ENCODE measurements at places on chromosomes 3 and 15.

GRCh38 chr3:169563775-169564059 is 99.8 kb downstream of the MECOM start:
- DNase-seq = no peak

DNA sequence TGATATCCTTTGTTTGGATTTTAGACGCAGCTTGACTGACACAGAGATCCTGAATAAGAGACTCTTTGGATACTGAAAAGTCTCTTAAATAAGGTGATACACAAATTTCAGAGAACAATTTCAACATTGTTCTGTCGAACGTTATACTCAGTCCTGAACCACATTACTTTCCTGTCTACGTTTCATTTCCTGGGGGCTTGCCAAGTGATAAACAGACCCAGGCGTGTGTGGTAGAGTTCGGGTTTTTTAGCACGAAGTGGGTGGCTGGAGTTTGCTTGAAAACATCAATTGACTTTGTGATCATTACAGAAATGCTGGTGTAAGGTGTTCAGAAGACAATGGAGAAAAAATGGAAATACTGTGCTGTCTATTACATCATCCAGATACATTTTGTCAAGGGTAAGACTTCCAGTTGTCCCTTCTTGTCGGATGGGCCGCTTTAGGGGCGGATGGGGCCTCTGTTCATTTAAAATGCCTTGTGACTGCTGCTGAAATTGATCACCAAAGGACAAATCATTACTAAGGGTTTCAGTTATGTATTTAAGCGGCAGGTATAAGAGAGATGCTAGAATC is at the start of gene CD96:
Gene CD96 (plus strand): TSS at position 287 of the 573 bp plus-strand sequence. CDS start 52 bp downstream, at position 339.
- no peak for DNase-seq

DNA sequence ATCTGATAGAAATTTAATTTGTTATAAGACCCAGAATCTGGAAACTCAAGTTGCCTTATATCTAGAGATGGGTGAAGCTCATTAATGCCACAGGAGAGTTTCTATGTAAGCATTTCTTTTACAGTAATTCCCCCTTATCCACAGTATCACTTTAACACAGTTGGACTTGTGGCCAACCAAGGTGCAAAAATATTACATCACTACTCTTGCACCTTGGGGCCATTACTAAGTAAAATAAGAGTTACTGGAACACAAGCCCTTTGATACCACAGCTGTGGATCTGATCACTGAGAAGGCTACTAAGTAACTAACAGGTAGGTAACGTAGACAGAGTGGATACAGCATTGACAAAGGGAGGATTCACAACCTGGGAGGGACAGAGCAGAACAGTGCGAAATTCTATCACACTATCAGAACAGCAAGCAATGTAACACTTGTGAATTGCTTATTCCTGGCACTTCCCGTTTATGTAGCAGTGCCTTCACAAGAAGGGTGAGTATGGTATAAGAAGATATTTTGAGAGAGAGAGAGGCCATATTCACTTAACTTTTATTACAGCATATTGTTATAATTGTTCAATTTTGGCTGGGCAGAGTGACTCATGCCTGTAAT is 33.9 kb upstream of the TOPBP1 start:
- DNase-seq = no peak

- no peak for DNase-seq
These were observed 251.9 kb downstream of the NAALADL2 start for GRCh38 chr3:175111036-175111435.

GRCh38 chr3:159721324-159721723 is 267.3 kb upstream of the IL12A start:
- peak; percentile 5 for DNase-seq

- no peak for DNase-seq
These were observed 39.4 kb downstream of the VGLL4 start for GRCh38 chr3:11604139-11604892.

- no peak for DNase-seq
These were observed 29.0 kb upstream of the FURIN start for GRCh38 chr15:90839187-90840071.

- no peak for DNase-seq
These were observed 681 bp downstream of the TWF2 start for GRCh38 chr3:52238193-52238760.

GRCh38 chr3:170565495-170565894 is 20.4 kb downstream of the SLC7A14 start:
- DNase-seq = no peak

GRCh38 chr3:15804553-15805095 is 6.8 kb upstream of the ANKRD28 start:
- no peak for DNase-seq

- no peak for DNase-seq
These were observed 65.9 kb upstream of the ACTC1 start for GRCh38 chr15:34861214-34861613.

- no peak for DNase-seq
These were observed 22.5 kb downstream of the CHST14 start for GRCh38 chr15:40493089-40493840.

DNA sequence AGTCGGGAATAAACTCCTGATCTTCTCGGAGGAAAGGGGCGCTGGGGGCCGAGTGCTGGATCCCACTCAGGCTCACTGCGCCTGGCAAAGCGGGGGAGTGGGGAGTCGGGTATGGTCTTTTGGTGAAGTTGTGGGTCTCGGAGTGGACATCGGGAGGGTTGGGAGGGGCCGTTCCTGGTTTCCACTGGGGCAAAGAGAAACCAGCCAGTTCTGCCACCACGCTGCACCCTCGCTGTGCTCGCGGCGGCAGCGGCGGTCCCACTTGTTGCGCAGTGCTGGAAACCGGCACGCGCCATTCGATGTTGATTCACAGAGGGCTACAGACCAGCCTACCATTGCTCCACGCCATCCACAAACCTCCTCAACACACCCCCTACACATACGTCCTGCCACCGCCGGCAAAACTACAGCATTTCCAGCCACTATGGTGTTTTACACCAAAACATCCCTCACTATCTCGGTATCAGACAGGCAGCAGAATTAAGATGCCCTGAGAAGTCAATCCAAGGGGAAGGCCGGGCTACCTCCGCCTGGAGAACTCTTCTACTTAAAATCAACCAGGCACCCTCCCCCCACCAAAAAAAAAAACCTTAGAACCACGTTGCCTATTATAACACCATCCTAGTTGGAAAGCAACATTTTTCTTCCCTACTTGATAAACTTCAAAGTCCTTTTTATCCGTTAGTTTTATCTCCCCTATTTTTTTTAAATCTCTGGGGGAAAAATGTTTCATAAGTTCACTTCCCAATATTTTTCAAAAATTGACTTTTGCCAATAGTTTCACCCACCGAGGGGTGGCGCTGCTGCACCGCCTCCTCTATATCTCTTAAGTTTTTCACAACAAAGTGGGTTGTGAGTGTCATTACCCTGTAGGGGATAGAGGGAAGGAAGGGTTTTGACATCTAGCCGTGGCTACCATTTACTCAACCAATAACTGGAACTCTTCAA is 3.6 kb downstream of the BCL6 start:
- DNase-seq = peak; percentile 41

GRCh38 chr3:197444793-197445379 is 110.9 kb downstream of the BDH1 start:
- DNase-seq = no peak

- DNase-seq = no peak
These were observed 14.9 kb upstream of the RBSN start for GRCh38 chr3:15113884-15114283.

DNA sequence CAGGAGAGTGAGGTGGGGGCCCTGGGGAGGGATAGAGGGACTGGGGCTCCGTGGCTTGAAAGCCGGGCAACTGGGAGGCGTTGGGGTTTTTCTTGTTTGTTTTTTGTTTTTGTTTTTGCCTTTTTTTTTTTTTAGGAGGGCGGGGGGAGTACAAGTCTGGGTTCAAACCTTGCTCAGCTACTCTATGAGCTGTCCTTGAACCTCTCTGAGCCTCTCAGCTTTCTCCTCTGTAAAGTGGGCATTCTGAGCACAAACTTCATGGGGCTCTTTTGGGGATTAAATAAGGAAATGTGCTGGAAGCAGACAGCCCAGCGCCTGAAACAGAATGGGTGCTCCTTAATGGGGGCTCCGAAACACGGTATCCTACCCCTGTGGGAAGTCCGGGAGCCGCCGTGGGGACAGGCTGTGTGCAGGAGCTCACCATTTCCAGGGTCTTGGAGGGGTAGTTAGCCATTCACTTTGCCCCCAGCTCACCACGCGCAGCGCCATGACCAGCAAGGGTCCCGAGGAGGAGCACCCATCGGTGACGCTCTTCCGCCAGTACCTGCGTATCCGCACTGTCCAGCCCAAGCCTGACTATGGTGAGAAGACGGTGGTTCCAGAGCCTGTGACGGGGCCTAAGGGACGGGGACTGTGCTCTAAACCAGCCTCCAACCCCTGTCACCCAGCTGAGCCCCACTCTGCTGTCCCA is 388 bp downstream of the ACY1 start:
- no peak for DNase-seq

DNA sequence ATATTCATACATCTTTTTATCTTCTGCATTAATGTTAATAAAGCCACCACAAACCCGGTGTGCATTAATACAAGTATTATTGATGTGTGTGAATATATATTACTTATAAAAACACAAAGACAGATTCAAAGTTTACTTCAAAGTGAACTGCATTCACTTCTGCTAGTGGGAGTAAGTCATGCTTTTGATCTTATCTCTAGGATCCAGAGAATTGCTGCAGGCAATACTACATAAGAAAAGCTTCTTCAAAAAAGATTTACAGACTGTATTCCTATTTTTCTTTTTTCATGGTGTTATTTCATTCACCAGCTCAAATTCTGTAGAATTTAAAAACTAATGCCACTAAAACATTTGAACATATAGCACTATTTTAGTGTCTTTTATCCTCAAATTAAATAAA is 87.5 kb upstream of the CBLB start:
- DNase-seq = no peak

DNA sequence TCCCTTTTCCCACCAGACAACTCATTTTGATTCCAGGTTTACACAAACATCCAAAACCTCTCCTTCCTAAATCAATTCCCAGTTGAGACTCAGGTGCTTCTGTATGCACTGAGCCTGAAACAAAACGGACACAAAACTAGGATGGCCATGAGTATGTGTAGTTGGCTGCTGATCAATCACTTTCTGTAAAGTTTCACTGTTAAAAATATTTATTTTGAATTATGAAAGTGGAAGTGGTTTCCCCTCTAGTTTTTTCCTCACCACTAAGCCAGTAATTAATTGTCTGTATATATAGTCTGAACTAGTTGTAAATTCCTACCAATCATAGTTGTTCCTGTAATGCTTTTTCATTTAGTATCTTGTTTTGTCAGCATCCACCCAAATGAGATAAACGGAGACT is 51.7 kb upstream of the TSPAN3 start:
- no peak for DNase-seq

DNA sequence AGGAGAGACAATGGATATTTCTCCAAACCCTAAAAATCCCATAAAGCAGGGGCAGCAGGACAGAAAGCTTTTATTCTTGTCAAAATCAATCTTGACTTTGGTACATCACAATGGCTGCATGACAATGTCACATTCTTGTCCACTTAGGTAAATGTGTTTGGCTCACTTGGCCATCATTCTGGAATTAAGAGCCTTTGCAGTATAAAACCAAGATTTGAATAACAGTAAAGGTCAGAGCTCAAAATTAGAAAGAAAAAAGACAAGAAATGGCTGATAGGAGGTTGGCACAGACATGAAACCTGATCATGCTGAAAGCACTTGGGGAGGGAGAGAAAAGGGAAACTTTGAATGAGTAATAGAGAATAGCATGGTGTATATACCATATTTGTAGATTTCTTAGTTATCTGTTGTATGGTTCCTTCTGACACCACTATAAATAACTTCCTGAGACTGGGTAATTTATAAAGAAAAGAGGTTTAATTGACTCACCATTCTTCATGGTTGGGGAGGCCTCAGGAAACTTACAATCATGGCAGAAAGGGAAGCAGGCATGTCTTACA is 158.5 kb upstream of the SGO1 start:
- DNase-seq = no peak

- no peak for DNase-seq
These were observed 13.2 kb downstream of the TM4SF4 start for GRCh38 chr3:149487598-149488197.

GRCh38 chr3:177013681-177014280 is 183.5 kb downstream of the TBL1XR1 start:
- DNase-seq = no peak

DNA sequence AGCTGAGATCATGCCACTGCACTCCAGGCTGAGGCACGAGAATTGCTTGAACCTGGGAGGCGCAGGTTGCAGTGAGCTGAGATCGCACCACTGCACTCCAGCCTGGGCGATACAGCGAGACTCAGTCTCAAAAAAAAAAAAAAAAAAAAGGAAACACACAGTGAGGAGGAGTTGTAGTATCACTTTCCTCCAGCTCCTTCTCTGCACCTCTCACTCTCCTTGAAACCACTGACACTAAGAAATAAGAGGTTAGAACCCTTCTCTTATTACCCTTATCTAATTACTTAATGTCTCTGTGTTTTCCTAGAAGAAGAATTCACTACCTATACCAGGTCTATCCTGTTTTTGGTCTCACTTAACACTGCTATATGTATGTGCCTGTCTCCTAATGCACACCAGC is 31.7 kb downstream of the RAB27A start:
- no peak for DNase-seq

DNA sequence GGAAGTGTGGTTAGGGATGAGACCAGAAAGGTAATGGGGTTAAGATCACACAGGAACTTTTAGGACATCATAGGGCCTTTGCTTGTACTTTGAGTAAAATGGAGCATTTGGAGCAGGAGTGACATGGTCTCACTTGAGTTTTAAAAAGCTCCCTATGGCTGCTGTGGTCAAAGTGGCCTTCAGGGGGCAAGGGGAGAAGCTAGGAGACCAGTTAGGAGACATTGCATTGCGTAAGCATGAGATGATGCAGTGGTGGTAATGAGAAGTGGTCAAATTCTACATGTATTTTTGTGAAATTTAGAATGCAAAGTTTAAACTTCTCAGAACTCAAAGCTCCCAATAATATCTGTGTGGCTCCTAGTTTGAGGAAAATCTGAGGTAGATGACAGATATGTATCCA is 27.9 kb downstream of the MED12L start:
- DNase-seq = no peak
